Cortex of kidney (tissue), 1 donor: ENCODE measurements at places on chromosomes 7 and 10.

GRCh38 chr10:88342733-88343310, 240.3 kb downstream of the RNLS start:
- DNase-seq, result no peak

- no peak for DNase-seq
Measured at GRCh38 chr10:97024168-97025073, 161.3 kb downstream of the SLIT1 start.

DNA sequence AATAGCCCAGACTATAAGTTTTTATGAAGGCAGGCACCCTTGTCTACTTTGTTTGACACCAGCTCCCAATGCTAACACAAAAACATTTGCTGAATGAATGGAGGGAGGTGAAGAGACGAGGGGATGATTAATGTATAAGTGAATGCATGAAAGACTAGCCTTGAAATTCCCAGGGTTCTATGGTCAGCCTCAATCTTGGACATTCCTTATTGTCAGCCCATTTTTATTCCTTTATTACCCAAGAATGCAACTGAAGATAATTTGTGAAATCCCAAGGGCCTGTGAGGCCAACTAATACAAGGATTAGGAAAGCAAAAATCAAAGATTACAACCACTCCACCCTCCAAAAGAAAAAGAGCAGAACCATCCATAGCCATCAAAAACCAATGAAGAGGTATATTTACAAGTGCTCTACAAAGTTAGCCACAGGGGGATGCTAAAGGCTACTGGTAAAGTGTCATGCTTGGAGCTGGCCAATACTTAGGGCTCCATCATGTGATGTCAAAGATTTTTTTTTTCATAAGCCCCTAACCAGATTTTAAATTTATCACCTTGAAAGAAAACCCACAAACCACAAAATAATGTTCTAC, 40.0 kb upstream of the ASAH2 start:
- DNase-seq, result no peak

- DNase-seq, result no peak
Measured at GRCh38 chr7:130189343-130189742, 15.9 kb downstream of the TMEM209 start.

DNA sequence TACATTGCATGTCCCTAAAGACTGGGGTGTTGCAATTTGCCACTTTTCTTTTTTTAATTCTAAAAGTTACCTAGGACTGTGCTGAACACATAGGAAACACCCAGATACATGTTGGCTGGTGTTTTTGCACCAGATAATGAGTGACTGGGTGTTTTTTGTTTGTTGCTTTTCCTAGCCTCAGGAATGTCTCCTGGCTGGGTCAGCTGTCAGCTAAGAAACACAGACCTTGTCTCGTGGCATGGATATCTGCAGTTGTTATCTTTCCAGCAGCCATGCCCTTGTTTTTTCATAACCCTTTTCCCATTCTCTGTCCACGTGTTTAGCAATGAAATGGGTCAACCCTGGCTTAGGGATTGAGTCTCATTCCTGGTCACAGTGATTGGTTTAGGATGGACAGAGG, 433.9 kb upstream of the ZMIZ1 start:
- no peak for DNase-seq

DNA sequence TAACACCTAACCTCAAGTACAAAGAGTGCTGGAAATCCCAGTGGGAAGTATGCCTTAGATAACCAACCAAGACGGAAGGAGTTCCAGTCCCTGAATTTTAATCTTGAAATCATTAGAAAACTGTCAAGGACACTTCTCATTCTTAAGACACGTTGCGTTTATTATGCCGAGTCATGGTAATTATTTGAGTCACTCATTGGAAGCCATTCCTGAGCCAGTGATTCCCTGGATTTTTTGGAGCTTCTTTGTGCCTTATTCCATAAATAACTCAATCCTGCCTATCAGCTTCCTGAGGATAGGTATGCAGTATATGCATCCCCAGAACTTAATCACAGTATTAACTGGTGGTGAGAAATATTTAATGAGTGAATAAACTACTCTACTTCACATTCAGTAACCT, 77.4 kb downstream of the PPP1R17 start:
- DNase-seq, result no peak

GRCh38 chr7:3138206-3138605, 94.5 kb upstream of the CARD11 start:
- no peak for DNase-seq

- DNase-seq, result no peak
Measured at GRCh38 chr7:73560109-73560835, 2.8 kb upstream of the BCL7B start.
